Effector CD8-positive, alpha-beta T cell (primary cell): ENCODE measurements at places on chromosomes 6 and 20.

DNA sequence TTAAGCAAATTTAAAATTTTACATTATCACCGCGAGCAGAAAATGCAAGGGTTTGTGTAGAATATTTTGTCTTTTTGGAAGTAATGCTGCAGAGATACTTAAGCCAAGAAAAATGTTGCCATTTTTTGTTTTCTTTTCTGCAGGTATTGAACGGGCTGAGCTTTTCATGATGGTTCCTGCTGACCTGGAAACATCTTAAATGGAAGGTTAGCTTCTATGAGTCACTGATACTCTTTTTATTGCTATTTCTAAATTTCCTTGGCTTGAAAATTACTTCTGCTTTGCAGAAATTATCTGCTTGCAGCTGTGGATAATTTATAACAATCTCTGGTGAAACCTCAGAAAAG is 12.7 kb downstream of the SYTL3 start:
- DNase-seq, result no peak

GRCh38 chr6:8760951-8761350 is 325.6 kb upstream of the SLC35B3 start:
- no peak for DNase-seq

GRCh38 chr6:170462366-170463020 is 90.6 kb downstream of the PSMB1 start:
- no peak for DNase-seq

DNA sequence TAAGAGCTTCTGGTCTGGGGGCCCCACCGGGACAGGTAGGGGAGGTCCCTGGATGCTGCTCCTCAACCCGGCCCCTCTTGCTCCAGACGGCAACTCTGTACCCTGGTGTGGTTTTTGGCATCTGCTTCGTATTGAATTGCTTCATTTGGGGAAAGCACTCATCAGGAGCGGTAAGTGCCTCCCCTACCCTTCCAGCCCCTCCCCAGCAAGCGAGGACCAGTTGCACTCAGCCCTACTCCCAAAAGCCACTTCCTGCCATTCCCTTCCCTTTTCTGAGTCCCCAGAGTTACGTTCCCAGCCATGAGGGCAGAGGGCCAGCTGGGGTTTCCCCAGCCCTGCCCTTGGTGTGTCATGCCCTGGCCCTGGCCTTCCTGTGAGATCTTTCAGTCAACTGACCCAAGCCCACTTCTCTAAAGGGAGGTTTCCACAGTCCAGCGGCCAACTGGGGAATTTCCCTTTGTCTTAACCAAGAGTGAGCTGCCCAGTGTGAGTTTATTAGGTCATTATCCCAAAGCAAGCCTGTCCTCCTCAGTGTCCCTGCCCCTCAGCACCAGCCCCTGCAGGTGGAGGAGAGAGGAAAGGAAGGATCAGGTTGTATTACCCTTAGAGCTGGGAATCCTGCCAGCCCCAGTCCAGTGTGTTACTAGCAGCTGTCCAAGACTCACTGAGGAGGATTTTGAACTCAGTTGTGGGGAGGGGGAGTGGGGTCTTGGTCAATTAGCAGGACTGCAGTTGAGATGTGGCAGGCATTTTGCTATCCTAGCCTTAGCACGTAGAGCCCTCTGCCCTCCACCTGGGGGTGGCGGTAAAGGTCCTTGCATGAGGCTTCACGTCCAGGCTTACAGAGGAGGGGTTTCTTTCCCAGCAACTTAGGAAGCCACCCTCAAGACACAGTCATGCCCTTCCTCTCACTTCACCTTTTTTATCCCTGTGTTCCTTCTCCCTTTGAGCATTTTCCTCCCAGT is 45.8 kb downstream of the TM9SF4 start:
- DNase-seq, result no peak

GRCh38 chr6:39250507-39250906 is 21.2 kb upstream of the KCNK5 start:
- DNase-seq, result no peak

DNA sequence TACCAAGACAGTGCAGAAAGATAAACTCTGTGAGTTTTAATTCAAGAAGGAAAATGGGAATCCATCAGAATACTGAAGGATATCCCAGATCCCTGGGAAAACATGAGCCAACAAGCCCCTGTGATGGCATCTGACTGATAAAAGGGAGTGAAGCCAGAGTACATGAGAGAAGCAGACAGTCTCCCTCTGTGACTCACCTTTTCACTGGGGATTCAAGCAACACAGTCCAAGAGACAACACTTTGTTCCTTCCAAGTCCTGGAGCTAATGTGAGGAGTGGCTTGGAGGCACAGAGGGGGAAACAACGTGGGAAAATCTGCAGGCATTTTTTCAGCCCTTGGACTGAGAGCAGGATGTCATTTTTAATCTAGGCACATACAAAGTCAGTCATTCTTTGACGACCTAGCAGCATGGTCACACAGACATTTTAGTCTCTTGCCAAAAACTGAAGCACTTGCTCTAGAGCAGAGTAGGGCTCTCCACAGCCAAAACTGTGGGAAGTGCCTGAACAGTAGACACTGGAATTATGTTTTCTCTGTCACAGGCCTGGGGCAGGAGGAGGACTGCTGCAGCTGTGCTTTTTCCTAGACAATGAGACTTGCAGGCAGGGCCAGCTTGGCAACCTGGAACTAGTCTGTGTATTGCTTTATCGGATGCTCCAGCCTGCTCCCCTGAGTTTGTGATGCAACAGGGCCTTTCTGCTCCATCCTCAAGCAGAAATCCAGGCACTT is 465.0 kb upstream of the GJE1 start:
- DNase-seq, result no peak

GRCh38 chr20:15795305-15796019 is 777.8 kb downstream of the KIF16B start:
- no peak for DNase-seq

GRCh38 chr6:42168650-42169049 is 4.5 kb upstream of the GUCA1A start:
- DNase-seq, result no peak

GRCh38 chr6:19032591-19033295 is 645.6 kb downstream of the RNF144B start:
- no peak for DNase-seq

DNA sequence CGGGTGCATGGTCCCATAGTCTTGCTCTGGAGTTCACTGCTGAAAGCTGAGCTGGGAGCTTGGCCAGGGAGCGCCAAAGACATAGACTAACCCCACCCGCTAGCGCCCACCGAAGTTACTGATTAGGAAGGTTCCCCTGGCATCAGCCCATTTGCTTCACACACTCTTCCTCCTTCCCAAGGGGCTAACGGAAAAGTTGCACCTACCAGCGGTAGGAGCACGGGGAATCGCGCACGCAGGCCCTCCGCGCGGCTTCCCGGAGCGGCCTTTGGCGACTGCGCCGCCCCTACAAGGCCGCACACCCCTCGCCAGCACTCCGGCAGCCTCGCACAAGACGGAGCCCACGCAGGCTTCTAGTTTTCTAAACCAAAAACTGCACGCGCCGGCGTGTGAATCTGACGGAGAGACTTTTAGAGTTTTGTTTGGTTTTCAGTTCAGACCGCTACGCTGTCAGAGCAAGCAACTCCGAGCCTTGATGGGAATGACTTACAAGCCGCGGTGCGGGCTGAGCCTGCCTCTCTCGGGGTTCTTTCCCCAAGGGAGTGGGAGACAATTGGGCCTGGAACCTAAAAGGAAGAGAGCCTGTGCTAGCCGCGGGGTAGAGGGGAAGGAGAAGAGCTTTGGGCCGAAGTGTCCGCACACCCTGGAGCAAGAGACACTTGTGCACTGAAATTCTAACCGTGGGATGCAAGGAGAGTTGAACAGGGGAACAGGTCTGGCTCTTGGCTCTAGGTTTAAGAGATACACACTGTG is 891 bp upstream of the POU3F2 start:
- DNase-seq, result no peak

DNA sequence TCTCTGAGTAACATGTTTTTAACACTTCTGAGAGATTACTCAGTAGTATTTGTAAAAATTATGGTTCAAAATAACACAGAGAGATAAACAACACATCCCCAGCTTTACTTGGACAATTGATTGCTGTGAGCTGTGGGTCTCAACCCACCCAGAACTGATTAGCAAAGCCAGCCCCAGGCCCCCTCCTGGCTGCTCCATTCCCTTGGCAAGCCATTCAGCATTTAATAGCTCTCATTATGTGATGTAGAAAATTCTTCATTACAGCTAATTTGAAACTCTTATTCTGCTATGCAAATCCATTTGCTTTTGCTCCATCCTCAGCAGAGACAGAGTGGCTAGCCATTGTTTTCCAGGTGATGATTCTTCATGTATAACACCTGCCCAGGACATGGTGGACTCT is 16.6 kb upstream of the SIRT5 start:
- DNase-seq, result no peak

DNA sequence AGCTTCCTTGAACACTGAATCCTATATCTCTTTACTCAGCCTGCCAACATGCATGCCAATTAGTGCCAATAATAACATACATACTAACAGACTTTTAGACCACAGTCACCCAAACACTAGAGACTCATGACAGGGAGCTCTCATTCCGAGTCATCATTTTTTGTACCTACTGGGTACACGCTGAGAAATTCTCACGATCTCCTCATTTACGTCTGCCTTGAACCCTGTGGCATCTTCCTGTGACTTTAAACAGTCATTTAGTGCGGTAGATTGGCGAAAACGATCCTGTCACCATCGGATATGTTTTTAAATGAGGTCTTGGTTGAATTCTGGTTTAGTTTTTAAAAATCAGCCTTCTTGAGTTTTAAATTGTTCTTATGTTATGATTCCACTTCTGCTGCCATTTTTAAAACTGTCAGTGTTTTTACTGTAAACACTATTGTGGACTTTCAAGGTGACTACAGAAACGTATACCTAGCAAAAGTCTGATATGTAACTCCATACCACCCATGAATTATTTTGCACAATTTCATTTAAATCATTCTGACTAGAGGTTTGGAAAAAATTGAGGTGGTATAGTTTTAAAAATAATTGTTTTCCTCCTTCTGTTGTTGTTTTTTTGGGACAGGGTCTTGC is 275.4 kb downstream of the TSHZ2 start:
- no peak for DNase-seq

DNA sequence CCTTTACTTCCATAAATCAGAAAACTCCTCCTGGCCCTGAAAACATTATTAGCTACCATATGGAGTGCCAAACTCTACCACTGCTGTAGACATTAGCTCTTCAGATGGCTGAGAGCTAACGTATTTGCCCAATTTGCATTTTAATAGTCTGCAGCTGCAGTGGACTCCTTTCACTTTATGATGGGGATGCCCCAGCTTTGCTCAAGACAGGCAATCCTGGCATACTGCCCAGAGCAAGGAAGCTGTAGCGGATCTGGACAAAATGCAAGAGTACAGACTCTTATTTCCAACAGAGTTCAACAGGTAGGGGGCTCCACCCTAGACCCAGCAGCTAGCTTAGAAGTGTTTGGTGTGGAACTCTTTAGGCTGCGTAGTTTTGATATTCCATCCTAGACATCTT is 246.7 kb downstream of the FOXC1 start:
- DNase-seq, result no peak

- no peak for DNase-seq
Measured at GRCh38 chr20:62732031-62732760, 23.6 kb downstream of the NTSR1 start.

DNA sequence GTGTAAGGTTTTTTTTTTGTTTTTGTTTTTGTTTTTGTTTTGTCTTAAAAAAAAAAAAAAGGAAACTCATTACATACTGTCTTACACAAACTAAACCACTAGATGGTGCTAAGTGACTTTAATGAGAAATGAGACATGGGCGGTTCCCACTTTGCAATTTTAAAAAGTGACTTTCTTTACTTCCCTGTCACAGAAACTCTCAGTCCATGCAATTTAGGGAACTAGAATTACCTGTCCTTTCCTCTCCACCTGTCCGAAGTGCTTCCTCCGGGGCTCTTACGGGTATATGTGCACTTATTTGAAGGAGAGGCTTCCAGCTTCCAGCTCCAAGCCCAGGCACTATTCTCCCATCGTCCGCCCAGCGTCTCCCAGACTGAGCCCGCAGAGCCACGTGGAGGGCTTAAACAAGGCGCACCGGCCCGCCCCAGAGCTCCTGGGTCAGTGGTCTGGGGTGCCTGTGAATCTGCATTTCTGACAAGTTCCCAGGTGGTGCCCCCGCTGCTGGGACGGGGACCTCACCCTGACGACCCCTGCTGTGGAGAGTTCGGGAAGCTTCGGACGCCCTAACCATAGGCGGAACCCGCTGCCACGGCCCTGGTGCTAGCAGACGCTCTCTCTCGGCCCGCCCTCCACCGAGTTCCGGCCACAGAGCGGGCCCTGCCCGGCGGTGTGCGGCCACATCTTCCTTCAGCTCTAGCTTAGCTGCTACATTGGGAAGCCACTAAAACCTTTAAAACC is 26.1 kb downstream of the BFSP1 start:
- DNase-seq, result no peak

GRCh38 chr6:3136292-3137011 is 17.9 kb downstream of the BPHL start:
- DNase-seq, result no peak

- DNase-seq, result no peak
Measured at GRCh38 chr6:140001005-140001404, 626.6 kb upstream of the CITED2 start.

DNA sequence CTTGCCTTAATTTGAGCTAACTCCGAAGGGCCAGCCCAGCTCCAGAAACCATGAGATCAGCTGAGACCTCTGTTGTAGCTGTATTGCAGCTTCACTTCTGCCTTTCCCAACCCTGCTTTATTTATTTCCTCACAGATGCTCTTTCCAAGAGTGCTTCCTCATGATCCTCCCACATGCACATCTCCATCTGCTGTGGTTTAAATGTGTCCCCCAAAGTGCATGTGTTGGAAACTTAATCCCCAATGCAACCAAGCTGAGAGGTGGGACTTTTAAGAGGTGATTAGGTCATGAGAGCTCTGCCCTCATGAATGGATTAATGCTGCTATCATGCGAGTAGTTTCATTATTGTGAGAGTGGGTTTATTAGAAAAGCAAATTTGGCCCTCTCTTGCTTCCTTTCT is 164.4 kb upstream of the TAB2 start:
- no peak for DNase-seq
